ENCODE measurements at places on chromosomes 2 and 18.

- DNase-seq: no peak
These were observed 26.8 kb downstream of the ABI2 start for GRCh38 chr2:203354966-203355365.

DNA sequence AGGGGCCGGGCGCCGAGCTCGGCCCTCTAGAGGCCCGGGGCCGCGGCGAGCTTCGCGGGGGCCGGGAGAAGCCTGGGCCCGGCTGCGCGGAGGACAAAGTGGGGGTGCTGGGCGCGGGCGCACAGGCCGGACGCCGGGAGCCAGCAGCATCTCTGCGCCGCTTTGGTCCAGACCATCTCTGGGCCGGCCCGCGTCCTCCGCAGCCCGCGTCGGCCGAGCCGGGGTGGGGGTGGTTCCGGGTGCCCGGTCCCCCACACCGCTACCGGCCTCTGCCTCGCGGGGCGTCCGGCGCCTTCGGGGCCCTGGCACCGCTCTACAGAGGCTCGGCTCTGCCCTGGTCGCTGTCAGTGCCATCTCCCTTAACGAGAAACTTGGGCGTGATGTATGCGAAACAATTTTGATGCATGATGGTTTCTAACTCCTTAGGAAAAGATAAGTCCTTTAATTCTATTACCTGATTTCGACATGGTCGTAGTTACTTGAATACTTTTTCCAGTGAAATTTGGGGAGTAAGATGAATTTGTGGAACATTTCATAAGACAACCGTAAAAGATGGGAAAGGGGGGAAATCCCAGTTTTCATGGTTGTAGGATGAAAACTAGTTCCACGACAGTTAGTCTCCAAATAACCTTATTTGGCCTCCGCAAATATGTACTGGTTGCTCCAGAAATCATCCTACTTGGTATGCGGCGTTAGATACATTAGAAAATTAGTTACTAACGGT, 562 bp downstream of the TWSG1 start:
- DNase-seq: peak; percentile 39

DNA sequence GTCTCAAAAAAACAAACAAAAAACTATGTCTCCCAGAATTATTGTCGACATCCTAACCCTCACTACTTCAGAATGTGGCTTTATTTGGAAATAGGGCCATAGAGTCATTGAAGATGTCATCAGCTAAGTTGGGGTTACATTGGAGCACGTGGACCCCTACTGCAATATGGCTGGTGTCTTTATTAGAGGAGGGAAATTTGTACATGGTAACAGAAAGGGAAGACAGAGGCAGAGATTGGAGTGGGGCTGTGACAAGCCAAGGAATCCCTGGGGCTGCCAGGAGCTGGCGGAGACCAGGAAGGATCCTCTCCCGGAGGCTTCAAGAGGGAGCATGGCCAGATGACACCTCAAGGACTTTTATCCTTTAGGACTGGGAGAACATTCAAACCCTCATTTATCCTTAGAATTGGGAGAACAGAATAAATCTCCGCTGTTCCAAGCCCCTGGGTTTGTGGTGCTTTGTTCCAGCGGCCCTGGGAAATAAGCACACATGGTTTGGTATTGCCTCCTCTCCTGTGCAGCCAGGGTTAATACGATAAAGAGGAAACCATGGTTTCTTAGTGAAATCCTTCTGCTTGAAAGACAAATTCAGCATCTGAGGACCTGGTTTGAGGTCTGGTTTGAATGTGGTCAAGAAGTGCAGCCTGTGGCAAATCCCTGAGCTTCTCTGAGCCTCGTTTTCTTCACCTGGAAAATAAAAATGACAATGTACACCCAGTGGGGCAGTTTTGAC, 184.7 kb downstream of the MYCN start:
- no peak for DNase-seq

DNA sequence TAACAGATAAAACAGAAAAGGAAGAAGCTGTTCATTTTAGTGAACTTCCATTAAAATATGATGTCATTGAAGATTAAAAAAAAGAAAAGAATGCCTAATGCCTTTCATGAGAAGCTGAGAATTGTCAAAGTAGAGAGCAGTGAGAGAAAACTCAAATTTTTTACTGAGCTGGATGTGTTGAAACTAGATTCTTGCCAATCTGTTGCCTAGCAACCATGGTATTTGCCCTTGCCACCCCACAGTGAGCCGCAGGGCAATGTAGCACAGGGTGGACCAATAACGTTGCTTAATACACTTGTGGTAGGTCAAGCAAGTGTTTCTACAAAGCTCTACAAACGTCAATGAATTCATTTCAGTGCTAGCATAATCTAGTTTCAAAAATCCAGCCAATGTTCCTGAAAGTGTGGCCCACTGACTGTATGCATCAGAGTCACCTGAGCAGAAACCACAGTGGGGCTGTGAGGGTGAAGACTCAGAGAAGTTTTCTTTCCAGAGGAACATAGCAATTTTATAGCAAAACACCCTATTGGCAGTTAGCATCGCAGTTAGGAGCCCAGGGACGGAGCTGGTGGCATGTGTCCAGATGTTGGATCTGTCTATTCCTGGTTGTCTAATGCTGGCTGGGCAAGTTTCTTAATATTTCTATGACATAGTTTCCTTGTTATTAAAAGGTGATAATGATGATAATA, 132.2 kb downstream of the DOCK10 start:
- peak; percentile 81 for DNase-seq

DNA sequence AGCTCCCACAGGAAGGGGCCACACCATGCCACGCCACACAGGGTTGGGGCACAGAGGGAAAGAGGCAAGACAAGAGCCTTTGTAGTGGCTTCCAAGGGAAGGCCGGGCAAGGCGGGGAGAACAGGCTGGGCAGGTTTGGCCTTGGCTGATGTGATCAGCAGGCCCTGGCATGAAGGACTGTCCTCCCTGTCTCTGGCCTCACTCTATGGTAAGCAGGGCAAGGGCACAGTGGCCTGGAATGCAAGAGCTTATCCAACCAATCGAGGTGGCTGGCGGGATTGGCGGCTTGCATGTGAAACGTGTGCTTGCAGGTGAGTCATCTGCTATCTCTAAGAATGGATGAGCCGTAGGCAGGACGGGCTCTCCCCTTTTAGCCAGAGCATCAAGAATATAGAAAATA, 6.4 kb upstream of the ATP9B start:
- DNase-seq: no peak

GRCh38 chr2:32772638-32773447, 145.0 kb downstream of the TTC27 start:
- DNase-seq: peak; percentile 73

DNA sequence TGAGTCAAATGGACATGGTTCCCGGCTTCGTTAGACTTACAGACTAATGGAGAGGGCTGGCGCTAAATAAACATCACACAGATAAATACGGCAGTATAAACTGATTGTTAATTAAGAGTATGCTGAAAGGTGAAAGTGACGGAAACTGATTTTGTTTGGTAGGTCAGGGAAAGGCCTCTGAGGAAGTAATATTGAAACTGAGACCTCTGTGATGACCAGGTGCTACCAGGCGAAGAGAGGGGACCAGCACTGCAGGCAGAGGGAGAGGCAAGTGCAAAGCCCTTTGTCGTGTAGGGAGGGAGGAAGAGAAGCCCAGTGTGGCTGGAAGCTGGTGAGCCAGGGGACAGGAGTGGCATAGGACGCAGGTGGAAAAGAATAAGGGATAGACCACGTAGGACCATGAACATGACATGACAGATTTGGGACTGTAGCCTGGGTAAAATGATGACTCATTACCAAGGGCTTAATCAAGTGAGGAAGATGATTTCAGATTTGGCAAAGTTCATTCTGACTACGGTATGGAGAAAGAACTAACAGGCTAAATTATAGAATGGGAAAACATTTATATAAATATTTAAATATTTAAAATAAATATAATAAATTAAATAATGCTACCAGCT, 433.1 kb downstream of the NCKAP5 start:
- no peak for DNase-seq

GRCh38 chr18:1011349-1011748, 106.7 kb downstream of the ADCYAP1 start:
- DNase-seq: peak; percentile 46

GRCh38 chr2:10085668-10086059, 5.5 kb upstream of the CYS1 start:
- no peak for DNase-seq

DNA sequence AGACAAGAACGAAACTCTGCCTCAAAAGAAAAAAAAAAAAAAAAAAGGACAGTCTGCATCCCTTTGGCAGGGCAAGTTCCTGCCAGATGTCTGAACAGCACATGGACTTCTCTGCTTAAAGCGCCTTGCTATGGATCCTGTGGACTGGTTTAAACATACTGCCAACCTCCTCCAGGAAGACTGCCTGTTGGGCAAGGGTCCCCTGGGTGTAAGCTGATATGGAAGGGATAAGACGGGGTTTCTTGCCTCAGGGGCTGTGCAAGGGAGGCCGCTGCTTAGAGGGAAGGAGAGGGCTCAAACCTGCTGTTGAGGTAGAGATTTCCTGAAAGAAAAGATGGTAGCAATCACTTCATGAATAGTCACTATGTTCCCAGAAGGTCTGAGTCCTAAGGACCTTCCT, 22.2 kb downstream of the SKA1 start:
- DNase-seq: no peak

- DNase-seq: no peak
These were observed 149.0 kb upstream of the KCTD1 start for GRCh38 chr18:26697186-26697884.

DNA sequence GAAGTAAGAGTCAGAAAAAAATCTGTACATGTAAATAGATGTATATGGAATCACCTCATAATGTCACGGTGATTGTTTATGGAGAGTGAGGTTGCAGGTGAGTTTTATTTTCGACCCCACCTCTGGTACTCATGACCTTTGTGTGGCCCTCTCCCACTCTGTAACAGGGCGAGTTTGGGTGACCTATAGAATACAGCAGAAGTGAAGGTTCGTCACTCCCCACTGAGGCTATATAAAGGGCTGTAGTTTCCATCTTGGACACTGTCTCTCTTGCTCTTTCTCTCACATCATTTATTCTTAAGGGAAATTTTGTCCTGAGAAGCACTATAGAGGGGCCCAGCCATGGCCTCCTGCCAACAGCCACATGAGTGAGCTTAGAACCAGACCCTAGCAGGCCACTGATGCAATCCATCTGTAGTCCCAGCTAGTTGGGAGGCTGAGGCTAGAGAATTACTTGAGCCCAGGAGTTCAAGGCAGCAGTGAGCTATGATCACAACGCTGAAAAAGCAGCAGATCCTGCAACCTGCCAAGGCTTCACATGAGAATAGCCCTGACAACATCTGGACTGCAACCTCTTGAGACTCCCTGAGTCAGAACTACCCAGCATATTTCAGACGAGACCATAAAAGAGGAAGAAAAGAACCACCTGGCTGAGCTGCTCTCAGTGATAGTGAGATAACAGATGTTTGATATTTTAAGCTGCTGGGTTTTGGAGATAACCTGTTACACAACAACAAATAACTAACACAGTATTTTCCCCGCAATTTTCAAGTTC, 74.3 kb upstream of the SLC1A4 start:
- no peak for DNase-seq

- DNase-seq: no peak
These were observed 506.2 kb upstream of the TMEFF2 start for GRCh38 chr2:192700934-192701333.
